Activated CD4-positive, alpha-beta T cell treated with anti-CD3 and anti-CD28 coated beads, Interleukin-2, amount 10 ng/mL, durations not matched to agents 24 days and 14 days (primary cell): ENCODE measurements at places on chromosomes 1 and 21. TPM values are rescaled to one million over a fixed set of nuclear protein-coding genes. Genes with fewer than 3 reads are reported as not detected.

DNA sequence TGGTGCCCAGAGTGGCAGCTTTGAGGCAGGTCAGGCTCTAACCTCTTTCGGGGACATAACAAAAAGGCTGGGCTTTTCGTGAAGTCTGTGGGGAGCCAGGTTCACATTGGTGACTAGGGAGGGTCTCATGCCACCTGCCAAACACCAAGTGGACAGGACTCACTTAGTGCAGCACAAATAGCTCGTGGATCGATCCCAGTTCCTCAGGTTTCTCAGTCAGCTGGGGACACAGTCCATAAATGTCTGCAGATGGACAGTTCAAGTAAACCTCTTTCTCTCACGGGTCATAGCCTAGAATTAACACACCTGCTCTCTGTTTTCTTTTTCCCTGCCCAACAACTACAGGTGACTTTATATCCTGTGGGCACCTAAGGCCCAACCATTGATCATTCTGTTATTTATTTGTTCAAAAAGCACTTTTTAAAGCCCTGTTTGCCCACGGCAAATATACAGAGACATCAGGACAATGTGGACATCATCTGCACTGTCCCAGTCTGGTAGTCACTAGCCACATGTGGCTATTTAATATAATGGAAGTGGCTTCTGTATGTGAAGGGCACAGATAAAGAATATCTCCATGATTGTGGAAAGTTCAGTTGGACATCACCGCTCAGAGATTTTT lies 53.5 kb downstream of the CAPN2 start:
- DNase-seq = no peak

- no peak for DNase-seq
Observed at GRCh38 chr1:78081980-78082860, 36.5 kb downstream of the GIPC2 start.

The PROX1 gene
- not detected in 2 replicates for total RNA-seq

The RERE gene
- total RNA-seq = 69.3 and 85.6 TPM in 2 replicates

The SMCP gene
- total RNA-seq = not detected in 2 replicates
